ENCODE measurements at places on chromosomes 11 and 22.
A peak's percentile ranks its signal among the peaks of the same experiment; 100 is the strongest.

DNA sequence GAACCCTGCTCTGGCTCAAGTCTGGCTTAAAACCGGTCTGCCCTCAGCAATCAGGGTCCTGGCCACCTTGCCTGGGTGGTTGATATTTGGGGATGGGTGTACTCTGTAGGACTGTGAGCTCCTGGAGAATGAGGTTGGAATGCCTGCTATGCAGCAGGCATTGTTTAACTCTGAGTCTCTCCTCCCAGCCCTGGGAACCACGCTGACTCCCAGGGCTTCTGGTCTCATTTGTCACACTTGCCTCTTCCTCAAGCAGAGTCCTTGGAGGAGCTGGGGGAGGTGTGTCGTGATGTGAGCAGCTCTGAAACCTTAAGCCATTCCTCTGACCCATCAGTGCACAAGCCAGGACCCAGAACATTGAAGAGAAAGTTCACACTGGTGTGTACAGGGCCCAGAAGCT, 340.1 kb downstream of the MN1 start:
- DNase-seq, result no peak

- DNase-seq, result peak; percentile 76
These were observed 2.3 kb downstream of the ADORA2A start for GRCh38 chr22:24429411-24430365.

DNA sequence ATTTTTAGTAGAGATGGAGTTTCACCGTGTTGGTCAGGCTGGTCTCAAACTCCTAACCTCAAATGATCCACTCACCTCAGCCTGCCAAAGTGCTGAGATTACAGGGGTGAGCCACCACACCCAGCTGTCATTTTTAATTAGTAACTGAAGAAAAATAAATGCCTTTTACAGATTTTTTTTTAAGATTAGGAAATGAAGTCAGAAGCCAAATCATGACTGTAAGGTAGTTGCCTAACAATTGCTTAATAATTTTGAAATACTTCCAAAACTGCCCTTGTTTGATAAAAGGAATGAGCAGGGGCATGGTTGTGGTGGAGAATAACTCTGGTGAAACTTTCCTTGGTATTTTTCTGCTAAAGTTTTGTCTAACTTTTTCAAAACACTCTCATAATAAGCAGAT, 98.9 kb upstream of the SLC5A12 start:
- no peak for DNase-seq

- DNase-seq, result no peak
These were observed 91.2 kb downstream of the PIWIL4 start for GRCh38 chr11:94658386-94658785.

DNA sequence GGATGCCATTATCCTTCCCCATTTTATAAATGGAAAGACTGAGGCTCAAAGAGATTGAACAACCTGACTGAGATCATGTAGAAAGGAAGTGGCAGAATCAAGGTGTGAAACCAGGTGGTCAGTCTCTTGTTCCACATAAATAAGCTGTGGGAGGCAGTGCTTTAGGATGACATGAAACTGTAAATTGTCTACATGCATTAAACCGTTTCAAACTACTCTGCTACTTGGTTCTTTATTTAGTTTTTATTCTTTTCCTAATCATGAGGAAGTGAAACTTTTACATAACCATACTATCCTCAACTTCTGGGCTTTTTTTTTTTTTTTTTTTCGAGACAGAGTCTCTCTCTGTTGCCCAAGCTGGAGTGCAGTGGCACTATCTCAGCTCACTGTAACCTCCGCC, 34.9 kb downstream of the CADM1 start:
- no peak for DNase-seq

- DNase-seq, result no peak
These were observed 875.8 kb downstream of the DLG2 start for GRCh38 chr11:84751371-84751770.

DNA sequence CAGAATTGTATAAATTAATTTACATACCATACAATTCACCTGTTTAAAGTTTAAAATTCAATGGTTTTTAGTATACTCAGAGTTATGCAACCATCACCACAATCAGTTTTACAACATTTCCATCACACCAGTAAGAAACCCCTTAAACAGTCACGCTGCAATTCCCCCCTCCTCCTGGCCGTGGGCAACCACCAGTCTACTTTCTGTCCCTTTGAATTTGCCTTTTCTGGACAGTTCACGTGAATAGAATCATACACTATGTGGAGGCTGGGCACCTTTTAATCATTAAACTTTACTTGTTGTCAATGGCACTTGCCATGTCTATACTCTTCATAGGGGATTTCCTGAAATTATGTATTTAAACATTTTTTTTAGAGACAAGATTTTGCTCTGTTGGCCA, 20.1 kb upstream of the SWAP70 start:
- DNase-seq, result no peak

GRCh38 chr22:49508561-49508960, 319.1 kb downstream of the BRD1 start:
- DNase-seq, result no peak

GRCh38 chr11:16960250-16960649, 54.0 kb downstream of the PLEKHA7 start:
- no peak for DNase-seq

- no peak for DNase-seq
These were observed 29.0 kb downstream of the TMEM225 start for GRCh38 chr11:123856444-123856843.

DNA sequence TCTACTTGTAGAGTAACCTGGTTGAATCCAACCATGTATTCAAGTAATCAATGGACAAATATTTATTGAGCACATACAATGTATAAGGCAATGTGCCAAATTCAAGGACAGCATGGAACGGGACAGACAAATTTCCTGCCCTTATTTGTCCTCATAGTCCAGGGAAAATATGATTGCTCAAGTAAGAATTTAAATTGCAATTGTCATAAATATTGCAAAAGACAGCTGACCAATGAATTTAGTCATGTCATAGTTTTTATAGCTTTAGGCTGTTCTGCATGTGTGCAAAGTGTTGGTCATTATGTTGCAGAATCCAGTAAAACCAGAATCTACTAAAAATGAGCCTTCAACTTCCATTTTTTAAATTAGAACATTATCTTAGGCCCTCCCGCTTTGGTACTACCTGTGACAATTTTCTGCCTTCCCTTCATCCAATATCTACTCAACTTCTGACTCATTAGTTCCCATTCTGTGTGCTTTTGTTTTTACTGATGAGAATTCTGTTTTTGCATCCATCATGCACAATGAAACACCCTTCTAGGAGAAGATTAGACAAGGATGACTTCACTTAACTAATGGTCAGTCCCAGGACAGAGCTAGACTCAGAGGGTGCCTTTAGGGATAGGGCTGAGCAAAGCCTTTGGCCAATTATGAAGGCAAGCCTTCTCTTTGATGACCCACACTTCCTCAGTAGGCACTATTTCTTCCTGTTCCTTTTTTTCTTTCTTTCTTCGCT, 45.8 kb upstream of the FIBIN start:
- no peak for DNase-seq

GRCh38 chr11:102158164-102158735, 48.0 kb downstream of the YAP1 start:
- no peak for DNase-seq

GRCh38 chr22:38741166-38741565, 14.6 kb downstream of the SUN2 start:
- no peak for DNase-seq

GRCh38 chr22:25193130-25193529, 6.5 kb upstream of the CRYBB3 start:
- no peak for DNase-seq

- peak; percentile 40 for DNase-seq
These were observed 3.5 kb downstream of the MUC5B start for GRCh38 chr11:1226226-1226985.

- no peak for DNase-seq
These were observed 537.1 kb upstream of the LRRC4C start for GRCh38 chr11:41996533-41996932.

- DNase-seq, result no peak
These were observed 7.1 kb upstream of the PYGM start for GRCh38 chr11:64766881-64767280.

- no peak for DNase-seq
These were observed 153.3 kb downstream of the FCHSD2 start for GRCh38 chr11:72988821-72989220.

DNA sequence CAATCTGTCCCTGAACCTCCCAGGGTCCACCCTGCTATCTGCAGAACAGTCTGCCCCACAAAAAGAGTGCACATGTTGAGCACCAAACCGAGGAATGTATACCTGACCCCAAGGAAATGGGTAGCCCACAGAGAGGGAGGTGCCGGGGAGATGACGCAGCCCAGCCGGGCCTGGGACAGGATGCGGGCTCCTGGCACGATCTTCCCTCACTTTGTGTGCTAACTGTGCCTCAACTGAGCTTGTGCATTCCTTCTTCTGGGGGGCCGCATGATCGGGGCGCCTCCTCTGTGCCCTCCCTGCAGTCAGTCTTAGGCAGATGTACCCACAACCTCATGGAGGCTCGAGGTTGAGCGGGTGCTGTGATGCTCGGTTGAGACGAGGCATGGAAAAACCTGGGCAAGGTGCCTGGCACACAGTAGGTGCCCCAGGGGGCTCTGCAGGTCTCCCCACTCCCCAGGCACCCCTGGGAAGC, 2.4 kb downstream of the GAS2L1 start:
- DNase-seq, result no peak

DNA sequence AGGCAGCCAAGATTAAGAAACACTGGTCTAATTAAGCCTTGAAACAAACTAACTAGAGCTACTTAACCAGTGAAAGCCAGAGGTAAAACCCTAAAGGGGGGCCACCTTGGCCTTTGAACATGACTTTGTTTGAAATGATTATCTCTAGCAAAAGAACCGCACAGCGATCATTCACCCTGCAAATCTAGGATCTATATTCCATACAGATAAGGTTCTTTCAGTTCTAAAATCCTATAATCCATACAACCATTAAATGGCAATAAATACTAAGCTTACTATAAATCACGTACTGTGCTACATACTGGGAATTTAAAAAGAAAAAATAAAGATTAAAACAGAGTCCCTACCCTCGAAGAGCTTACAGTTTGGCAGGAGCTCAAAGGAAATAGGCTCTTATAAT, 40.6 kb downstream of the RBFOX2 start:
- no peak for DNase-seq

GRCh38 chr22:36409911-36410756, 22.4 kb upstream of the MYH9 start:
- peak; percentile 82 for DNase-seq

GRCh38 chr11:7435176-7435575, 50.1 kb upstream of the OLFML1 start:
- DNase-seq, result no peak

DNA sequence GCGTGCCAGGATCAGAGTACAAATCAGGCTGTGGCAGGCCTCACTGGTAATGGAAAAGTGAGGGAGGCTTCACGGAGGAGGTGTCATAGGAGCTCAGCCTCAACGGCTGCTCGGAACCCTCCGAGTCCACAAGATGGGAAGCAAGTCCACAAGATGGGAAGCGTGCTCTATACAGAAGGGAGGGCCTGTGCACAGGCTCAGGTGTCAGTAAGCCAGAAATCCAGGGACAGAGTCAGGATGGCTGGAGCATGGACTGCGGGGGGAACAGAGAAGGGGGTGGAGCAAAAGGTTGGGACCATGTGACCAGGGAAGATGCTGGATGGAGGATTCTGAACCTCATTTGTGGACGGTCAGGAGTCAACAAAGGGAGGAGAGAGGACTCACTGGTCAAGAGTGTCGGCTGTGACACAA, 3.4 kb upstream of the DPP3 start:
- no peak for DNase-seq

- no peak for DNase-seq
These were observed 86.0 kb downstream of the PPP6R3 start for GRCh38 chr11:68546555-68546954.

DNA sequence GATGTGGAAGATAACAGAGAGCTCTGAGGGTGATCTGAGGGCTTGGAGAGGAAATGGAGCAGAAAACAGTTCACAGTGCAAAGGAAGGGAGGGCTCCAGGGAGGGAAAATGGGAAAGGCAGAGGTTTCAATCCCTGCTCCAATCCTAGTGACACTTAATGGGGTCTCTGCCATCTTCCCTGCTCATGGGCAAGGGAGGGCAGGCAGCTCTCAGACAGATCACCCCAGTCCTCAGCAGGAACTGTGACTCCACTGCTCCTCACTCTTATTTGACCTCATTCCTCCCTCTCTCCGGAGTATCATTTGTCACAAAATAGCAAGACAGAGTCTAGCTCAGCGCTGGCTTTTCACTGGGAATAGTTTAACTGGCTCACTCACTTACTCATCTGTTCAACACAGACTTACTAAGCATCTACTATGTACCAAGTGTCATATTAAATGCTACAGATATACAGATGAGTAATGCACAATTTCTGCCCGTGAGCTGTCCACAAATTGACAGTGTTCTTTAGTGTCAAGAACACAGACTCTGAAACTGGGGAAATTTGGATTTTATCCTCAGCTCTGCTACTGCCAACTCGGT, 817.4 kb downstream of the OPCML start:
- no peak for DNase-seq

DNA sequence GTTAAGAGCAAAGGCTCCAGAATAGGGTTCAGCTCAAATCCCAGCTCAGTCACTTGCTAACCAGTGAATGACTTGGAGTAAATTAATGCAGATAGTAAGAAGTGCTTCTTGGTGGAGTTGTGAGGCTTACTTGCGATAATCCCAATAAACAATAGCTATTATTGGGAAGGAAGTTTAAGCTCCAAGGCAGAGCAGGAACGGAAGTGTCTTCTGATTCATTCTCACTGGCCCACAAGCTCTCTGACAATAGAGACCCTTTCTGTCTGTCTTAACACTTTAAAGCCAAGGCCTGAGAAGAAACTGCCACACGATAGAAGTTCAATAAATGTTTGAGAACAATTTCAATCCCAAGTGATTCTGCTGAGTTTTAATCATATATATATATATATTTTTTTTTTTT, 155.4 kb downstream of the DBX1 start:
- DNase-seq, result no peak

DNA sequence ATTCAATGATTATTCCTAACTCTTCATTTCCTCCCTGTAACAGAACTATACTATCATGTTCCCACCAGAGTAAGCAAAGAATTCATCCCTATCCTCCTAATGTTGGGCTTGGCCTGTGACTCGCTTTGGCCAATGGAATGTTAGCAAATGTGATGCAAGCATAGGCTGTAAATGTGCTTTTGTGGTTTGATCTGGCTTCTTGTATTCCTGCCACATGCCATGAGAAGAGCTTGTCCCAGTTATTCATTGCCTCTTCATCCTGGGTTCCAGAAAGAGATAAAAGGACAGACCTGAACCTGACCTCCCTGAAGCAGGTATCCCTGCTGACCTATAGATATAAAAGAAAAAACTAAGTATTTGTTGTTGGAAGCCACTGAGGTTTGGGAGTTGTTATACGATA, 51.0 kb downstream of the SYTL2 start:
- no peak for DNase-seq

DNA sequence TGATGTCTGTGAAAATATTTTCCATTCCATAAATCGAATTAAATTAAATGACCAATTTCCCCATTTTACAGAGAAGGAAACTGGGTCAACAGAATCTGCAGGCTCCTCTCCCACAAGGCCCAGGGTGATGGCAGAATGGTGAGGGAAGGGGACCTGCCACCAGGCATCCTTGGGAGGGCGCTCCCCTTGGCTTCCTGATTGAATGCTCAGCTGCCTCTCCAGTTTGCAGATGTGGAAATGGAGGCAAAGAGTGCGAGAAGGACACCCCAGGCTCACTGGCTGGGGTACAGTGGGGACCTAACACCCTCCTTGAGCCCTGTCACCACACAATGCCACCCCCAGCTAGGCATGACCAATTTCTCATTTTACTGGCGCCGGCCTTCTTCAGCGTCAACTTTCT, 28.5 kb upstream of the CSNK1E start:
- DNase-seq, result no peak
